CD14-positive monocyte (primary cell): ENCODE measurements at places on chromosomes 13 and 19. TPM values are rescaled to one million over a fixed set of nuclear protein-coding genes. Genes with fewer than 3 reads are reported as not detected.

DNA sequence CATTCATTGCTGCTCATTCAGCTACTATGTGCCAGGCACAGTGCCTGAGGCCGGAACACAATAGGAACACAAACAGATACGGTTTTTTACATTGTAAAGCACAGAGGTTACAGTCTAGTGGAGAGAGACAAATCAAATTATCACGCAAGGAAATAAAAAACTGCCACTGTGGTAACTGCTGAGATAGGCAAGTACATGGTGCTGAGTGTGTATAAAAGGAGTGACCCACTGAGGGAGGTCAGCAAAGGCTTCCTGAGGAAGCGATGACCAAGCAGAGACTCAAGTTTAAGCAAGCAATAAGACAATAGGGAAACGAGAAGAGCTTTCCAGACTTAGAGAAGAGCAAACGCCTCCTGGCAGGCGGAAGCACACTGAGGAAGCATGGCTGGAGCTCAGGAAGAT lies 56.4 kb downstream of the NUFIP1 start:
- peak; percentile 8 for DNase-seq
- no peaks in the 10 kb centered on the region for H3K27me3 ChIP-seq
- H3K4me1 ChIP-seq = no peaks in the 10 kb centered on the region
- H3K4me3 ChIP-seq = no peak overlapping the region
- H3K36me3 ChIP-seq = no peaks in the 10 kb centered on the region
- no peak overlapping the region for H3K27ac ChIP-seq

- no peak overlapping the region for H3K4me3 ChIP-seq
- H3K4me1 ChIP-seq = no peaks in the 10 kb centered on the region
- no peak overlapping the region for H3K27ac ChIP-seq
- DNase-seq = no peak
- H3K36me3 ChIP-seq = no peaks in the 10 kb centered on the region
- H3K27me3 ChIP-seq = no peaks in the 10 kb centered on the region
Observed at GRCh38 chr13:97535614-97536013, 101.6 kb downstream of the RAP2A start.

The TTC9B gene
- polyA plus RNA-seq = not detected in 2 replicates

The TMPRSS9 gene
- not detected for polyA plus RNA-seq

- H3K4me1 ChIP-seq = peaks cover 15% of the 10 kb centered on the region
- H3K36me3 ChIP-seq = no peaks in the 10 kb centered on the region
- no peak overlapping the region for H3K4me3 ChIP-seq
Observed at GRCh38 chr13:28566891-28567290, 72.0 kb upstream of the FLT1 start.

The SYDE1 gene
- not detected in 2 replicates for polyA plus RNA-seq

The AXL gene
- 0.05 TPM for polyA plus RNA-seq

The PRTN3 gene
- not detected for polyA plus RNA-seq

The FGF21 gene
- not detected for polyA plus RNA-seq

DNA sequence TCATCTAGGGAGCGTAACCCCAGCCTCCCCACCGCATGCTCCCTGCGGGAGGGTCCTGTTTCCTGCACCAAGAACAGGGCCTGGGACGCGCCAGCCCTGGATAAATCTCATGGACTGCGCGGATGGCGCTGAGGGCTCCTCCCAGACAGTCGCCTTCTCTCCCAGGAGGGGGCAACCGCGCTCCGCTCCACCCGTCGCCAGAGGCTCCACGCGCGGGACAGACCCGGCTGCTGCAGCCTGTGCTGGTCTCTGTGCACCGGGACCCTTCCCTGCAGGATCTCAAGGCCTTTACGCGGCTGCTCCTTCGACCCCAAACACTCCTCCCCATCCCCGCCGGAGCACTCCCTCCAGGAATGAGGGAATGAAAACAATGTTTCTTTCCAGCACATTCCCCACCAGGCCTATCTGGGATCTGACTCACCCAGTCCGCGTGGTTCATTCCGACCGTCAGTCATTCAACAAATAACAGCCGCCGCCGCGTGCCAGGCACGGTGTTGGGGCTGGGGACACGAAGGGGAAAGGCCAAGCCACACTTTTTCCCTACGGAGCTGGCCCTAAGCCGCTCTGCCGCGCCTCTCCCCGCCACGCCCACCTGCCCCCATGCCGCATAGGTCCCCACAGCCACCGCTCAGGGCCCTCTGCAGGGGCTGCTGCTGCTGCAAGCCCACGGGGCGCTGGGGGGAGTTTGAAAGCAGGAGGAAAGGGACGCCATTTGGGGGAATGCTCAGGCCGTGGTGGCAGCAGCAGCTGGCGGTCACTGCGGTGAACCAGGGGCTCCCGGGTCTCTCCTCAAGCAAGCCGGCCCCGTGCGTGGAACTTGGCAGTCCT lies 6.0 kb downstream of the PNMA8B start:
- peak overlapping the region; percentile 7 for H3K4me3 ChIP-seq
- DNase-seq = no peak
- peaks cover 35% of the 10 kb centered on the region for H3K4me1 ChIP-seq

The IL27RA gene
- polyA plus RNA-seq = 40.4 and 41.4 TPM in 2 replicates

- H3K27ac ChIP-seq = no peak overlapping the region
- DNase-seq = no peak
- no peak overlapping the region for H3K4me3 ChIP-seq
- no peaks in the 10 kb centered on the region for H3K36me3 ChIP-seq
- peaks cover 28% of the 10 kb centered on the region for H3K4me1 ChIP-seq
- H3K27me3 ChIP-seq = no peaks in the 10 kb centered on the region
Observed at GRCh38 chr13:43389573-43389972, 366.2 kb downstream of the DNAJC15 start.

The KCNN4 gene
- 17.1 TPM for polyA plus RNA-seq

DNA sequence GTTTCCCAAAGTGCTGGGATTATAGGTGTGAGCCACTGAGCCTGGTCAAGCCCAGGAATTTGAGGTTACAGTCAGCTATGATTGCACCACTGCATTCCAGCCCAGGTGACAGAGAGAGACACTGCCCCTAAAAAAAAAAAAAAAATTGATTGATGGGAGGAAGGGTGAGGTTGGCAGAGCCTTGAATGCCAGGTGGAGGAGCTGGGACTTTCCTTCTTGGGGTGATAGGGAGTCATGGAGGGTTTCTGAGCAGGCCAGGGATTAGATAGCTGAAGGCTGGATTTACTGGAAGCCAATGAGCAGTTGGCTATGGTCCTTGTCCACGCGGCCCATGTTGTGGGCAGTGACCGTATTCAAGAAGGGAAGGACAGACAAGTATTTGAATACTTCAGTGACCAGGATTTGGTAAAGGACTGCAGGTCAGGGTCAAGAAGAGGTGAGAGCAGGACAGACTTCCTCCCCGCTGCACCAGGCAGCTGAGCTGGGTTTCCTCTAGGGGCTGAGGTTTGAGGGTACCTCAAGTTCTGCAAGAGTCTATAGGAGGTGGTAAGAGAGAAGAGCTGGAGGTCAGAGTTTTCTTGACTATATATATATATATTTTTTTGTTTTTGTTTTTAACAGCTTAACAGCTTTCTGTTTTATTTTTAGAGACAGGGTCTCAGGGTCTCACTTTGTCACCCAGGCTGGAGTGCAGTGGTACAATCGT lies 6.9 kb upstream of the ICAM4 start:
- peaks cover 95% of the 10 kb centered on the region for H3K36me3 ChIP-seq
- DNase-seq = no peak
- no peaks in the 10 kb centered on the region for H3K27me3 ChIP-seq
- no peaks in the 10 kb centered on the region for H3K4me1 ChIP-seq
- H3K27ac ChIP-seq = no peak overlapping the region
- H3K4me3 ChIP-seq = no peak overlapping the region

The PPP1R12C gene
- 2.6 TPM for polyA plus RNA-seq

DNA sequence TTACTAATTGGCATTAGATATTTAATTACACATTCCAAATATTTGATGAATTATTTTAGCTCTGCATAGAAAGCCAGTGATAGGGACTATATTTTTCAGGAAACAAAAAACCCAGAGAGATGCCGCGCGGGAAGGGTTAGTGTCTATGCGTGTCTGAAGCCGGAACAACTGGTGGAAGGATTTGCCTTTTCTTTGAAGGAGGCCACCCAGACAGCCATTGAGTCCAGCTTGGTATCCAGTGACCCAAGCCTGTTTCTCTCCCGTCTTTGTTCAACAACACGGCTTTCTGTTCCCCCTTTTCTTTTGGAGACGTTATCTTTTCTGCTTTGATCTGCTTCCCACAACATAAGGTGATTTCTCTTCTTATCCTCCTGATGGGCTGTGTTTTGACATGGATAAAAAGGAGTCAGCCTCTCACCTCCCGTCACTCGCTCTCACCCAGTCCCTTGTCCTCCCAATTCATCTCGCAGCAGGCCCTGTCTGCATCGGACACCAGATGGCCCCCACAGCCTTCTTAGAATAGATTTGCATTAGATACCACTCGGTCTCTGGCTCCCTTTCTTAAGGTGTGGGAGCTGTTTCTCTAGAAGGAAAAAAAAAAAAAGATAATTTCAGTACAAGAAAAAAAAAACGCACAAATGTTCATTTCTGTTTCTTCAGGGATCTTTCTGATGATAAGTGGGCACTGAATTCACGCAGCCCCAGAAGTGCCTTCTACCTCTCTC lies 361.8 kb downstream of the ZNF536 start:
- no peak overlapping the region for H3K4me3 ChIP-seq
- no peak overlapping the region for H3K27ac ChIP-seq
- no peaks in the 10 kb centered on the region for H3K27me3 ChIP-seq
- no peaks in the 10 kb centered on the region for H3K4me1 ChIP-seq

DNA sequence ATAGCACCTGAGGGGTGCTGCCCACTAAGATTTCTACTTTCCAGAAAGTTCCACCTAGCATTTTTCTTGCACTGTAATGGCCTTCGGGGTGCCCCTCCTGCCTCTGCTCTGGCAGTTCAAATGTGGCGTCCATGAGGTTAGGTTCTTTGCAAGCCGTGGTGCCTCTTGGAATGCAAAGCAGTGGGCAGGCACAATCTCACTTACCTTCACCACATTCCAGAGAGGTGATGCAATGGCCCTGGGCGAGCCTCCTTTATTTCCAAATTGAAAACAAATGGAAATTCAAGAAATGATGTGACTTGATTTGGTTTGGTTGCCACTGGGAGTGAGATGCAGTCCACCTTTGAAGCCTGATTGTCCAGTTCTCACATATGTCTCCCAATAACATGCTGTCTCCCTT lies 46.9 kb downstream of the FGF9 start:
- no peaks in the 10 kb centered on the region for H3K36me3 ChIP-seq
- H3K4me1 ChIP-seq = no peaks in the 10 kb centered on the region
- no peak overlapping the region for H3K4me3 ChIP-seq
